Stimulated activated CD4-positive, alpha-beta T cell treated with anti-CD3 and anti-CD28 coated beads, TNF-alpha, amount 100 ng/mL, for 24 hours (primary cell): ENCODE measurements at places on chromosomes 2 and 18.

DNA sequence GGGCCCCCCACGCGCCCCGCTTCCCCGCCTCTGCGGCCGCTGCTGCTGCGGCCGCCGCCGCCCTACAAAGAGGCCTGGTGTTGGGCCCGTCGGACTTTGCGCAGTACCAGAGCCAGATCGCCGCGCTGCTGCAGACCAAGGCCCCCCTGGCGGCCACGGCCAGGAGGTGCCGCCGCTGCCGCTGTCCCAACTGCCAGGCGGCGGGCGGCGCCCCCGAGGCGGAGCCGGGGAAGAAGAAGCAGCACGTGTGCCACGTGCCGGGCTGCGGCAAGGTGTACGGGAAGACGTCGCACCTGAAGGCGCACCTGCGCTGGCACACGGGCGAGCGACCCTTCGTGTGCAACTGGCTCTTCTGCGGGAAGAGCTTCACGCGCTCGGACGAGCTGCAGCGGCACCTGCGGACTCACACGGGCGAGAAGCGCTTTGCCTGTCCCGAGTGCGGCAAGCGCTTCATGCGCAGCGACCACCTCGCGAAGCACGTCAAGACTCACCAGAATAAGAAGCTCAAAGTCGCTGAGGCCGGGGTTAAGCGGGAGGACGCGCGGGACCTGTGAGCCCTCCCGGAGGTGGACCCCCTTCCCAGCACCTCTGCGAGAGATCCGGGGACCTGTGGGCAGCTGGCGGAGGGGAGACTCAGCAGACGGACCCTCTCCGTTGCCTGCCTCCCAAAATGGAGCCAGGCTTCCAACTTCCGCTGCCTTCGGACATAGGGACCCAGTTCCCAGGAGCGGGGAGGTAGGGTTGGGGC is 1.9 kb downstream of the SP5 start:
- DNase-seq, result peak; percentile 49

DNA sequence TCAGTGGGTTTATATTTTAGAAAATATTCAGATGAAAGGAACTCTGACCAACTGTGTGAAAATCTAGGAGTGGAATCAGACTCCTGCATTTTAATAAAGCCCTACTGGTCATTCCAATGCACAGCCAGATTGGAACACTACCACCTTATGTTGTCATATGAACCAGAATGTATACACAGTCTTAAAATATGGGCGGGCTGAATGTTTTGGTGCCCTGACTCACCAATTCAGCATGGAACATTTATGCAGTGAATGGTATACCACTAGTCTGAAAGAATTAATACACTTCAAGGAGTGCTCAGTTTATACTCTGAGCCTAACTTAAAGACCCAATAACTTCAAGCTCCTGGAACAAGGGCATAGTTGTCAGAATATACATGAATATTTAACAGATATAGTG is 280.9 kb upstream of the TCF4 start:
- DNase-seq, result no peak

DNA sequence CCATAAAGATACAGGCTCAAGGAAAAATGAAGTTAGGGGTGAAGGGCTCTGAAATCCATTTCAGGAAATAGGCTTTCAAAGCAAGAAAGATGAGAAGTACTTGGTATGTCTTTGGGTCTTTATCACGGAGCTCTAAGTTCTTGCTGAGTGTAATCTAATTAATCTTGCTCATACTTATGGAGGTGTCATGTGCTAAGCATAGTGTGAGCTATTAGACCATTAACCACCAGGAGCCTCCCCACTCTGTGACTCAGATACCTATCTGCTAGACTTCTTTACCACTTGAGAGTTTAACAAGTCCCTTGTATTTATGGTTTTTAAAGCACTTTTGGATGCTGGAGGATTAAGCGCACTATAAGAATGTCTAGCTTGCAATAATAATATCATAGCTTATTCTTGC is 678.7 kb downstream of the EPHA4 start:
- no peak for DNase-seq

GRCh38 chr2:64987001-64987955 is 1.9 kb upstream of the SLC1A4 start:
- DNase-seq, result no peak

DNA sequence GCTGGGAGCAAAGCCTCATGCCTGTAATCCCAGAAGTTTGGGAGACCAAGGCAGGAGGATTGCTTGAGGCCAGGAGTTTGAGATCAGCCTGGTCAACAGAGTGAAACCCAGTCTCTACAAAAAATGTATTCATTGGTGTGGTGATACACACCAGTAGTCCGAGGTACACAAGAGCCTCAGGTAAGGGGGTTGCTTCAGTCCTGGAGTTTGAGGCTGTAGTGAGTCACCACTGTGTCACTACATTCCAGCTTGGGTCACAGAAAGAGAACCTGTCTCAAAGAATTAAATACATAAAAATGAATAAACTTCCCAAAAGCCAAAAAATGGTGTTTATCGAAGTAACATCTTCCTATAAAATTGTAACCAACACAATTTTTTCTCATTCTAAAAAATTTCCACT is 568.1 kb upstream of the LINC00305 start:
- DNase-seq, result no peak

DNA sequence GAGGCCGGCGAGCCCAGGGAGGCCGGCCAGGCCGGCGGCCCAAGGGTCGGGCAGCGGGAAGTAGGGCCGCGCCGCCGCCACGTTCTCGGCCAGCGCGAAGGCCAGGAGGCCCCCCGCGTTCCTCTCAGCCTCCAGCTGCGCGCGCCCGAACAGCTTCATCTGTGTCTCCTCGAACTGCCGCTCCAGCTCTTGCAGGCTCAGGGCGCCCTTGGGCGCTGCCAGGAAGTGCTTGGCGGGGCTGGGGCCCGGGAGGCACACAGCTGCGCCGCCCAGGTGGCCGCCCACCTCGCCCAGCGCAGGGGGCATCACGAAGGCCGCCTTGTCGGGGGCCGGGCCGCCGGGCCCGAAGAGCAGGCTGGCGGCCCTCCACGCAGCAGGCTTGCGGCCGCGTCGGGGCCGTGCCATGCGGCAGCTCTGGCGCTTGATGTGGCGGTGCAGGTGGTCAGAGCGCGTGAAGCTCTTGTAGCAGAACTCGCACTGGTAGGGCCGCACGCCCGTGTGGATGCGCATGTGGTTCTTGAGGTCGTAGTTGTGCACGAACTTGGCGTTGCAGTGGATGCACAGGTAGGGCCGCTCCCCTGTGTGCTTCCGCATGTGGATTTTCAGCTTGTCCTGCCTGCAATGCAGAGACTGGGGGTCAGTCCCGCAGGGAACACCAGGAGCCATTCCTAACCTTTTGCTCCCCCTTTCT is 99.0 kb upstream of the SMAD2 start:
- DNase-seq, result no peak
